ENCODE measurements at places on chromosomes 4 and X. TPM values are rescaled to one million over a fixed set of nuclear protein-coding genes. Genes with fewer than 3 reads are reported as not detected.

GRCh38 chrX:10109695-10110094 lies 47.1 kb upstream of the CLCN4 start:
- DNase-seq = no peak

- DNase-seq = no peak
Observed at GRCh38 chrX:48918301-48918642, 552 bp downstream of the PIM2 start.

DNA sequence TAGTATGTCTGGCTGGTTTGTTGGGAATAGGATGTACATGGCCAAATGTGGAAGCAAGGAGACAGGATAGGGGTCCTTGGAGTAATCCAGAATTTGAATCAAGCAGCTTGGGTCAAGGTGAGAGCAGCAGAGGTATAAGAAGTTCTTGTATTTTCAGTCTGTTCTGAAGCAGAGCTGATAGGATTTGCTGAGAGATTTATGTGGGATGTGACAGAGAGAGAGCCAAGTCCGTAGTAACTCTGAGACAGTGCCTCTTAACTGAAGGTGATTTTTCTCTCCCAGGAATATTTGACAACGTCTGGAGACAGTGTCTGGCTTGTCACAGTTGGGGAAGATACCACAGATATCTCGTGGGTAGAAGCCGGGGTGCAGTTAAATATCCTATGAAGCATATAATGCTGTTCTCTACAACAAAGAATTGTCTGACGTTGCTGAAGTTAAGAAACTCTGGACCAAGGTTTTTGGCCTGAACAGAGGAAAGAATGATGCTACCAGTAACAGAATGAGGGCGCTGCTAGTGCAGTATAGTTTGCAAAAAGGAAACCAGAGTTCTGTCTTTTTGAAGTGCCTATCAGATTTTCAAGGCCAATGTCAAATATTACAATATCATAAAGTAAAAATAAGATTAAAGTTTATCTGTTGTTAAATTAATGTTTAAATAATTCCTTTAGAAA lies 184.0 kb downstream of the ARHGAP24 start:
- DNase-seq = no peak

GRCh38 chr4:139848028-139848427 lies 182.4 kb downstream of the MGST2 start:
- DNase-seq = no peak

DNA sequence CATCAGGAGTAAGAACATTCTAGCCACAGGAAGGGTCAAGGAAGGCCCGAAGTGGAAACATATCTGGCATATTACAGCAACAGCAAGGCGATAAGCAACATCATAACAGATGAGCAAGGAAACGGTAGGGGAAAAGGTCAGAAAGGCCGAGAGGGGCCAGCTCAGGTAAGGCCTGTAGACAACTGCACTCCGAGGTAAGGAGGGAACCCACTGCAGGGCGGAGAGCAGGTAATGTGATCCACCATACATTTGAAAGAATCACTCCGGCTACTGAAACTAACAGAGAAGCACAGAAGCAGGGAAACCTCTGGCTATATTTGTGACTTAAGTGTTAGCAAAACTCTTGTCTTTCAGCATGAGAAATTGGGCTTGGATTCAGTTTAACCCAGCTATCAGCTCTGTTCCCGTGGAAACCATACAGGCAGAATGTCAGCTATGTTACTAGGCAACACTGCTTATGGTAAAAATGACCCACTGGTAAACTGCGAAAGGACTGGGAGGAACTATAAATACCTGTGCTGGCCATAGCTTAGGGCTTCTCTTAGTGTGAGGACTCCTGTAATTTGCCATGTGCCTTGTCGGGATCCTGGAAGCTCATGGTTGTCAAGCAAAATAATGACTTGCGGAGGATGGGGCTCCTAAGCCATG lies 31.0 kb downstream of the FRYL start:
- no peak for DNase-seq

DNA sequence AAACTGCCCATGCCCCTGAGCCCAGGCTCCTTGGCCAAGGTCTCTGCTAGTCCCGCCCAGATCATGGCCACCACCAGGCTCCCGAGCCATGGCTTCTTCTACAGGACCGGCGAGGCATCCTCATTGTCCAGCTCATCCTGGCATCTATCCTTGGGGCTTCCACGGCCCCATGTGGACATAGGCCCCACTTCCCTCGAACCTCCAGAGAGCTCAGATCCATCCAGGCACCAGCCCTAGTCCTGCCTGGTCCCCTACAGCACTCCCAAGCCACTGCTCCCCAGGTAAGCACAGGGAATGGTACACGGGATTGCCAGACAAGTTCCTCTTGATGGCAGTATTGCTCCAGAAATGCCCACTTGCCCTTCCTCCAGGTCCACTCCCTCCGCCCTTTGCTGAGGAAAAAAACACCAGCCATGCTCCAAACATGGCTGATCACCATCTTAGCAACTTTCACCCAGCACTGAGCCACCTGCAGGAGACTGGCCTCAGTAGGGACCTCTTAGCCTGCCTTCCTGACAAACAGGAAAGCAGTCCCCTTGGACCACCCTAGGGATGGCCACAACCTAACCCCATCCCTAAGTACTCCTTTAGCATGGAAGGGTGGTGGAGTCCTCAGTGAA lies 272.1 kb upstream of the AGTR2 start:
- no peak for DNase-seq

DNA sequence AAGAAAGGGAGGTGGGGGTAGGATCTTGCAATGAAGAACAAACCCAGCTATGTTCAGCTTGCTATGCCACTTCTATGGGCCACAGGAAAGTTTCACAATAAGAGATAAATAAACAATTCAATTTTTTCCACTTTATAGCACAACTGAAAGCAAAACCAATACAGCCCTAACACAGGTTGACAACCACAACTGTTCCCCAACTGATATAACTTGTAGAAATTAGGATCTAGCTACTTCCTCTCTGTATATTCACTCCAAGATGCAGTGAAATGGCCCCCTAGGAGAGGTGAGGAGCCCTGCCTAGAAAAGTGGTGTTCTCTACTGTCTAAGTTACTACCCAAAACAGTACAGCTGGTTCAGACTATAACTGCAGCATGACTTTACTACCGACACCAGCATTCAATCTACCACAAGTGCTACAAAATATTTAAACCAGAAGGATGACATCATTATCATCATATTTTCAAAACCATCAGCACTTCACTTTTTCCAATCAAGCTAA lies 77.0 kb downstream of the FBXW7 start:
- DNase-seq = no peak

DNA sequence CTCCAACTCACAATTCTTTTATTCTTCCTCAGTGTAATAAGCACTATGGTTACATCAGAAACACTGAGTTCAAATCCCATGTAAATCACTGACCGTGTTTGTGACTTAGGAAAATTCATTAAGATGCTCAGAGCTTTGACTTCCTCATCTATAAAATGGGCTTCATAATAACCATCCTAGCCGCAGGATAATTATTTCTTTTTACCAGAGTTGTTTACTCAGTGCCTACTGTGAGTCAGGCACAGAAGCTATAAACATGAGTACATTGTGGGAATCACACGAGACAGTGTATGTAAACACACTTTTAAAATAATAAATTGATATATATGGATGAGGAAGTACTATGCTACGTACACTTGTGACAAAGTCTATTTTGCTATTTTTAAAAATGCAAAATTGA lies 296.3 kb upstream of the TENM3 start:
- no peak for DNase-seq

- no peak for DNase-seq
Observed at GRCh38 chr4:1137850-1138249, 24.5 kb upstream of the RNF212 start.

Gene MMRN1
- total RNA-seq = 42.6 TPM

Gene ATP6AP1
- 235 TPM for total RNA-seq

Gene MTMR8
- 1.9 TPM for total RNA-seq

Gene ODAPH
- not detected for total RNA-seq

All from lower lobe of right lung (tissue), 2 donors.